ENCODE measurements at places on chromosomes 5 and 9. TPM values are rescaled to one million over a fixed set of nuclear protein-coding genes. Genes with fewer than 3 reads are reported as not detected.

Gene PRLR
- 42.9 TPM for polyA plus RNA-seq

Gene CNTFR
- 34.5 TPM for polyA plus RNA-seq

Gene ANKRD34B
- 0.26 TPM for polyA plus RNA-seq

Gene CAST
- 185 TPM for polyA plus RNA-seq

Gene SOX30
- polyA plus RNA-seq = 0.65 TPM

Gene OTULINL
- 9.2 TPM for polyA plus RNA-seq

Gene RLN2
- polyA plus RNA-seq = 4.2 TPM

Gene PRR7
- 1.1 TPM for polyA plus RNA-seq

Gene WNT8A
- polyA plus RNA-seq = 0.10 TPM

Gene ZNF622
- polyA plus RNA-seq = 24.6 TPM

Gene FCN2
- polyA plus RNA-seq = 0.52 TPM

Gene IFNB1
- not detected for polyA plus RNA-seq

Gene RNF183
- 5.8 TPM for polyA plus RNA-seq

Gene LCN9
- not detected for polyA plus RNA-seq

Gene TLN1
- polyA plus RNA-seq = 154 TPM

Gene MCIDAS
- 0.76 TPM for polyA plus RNA-seq

Gene TMEFF1
- polyA plus RNA-seq = 5.0 TPM

Data from right renal cortex interstitium (tissue), 3 donors.